HS-27A (cell line): ENCODE measurements at places on chromosomes 1 and 21.

DNA sequence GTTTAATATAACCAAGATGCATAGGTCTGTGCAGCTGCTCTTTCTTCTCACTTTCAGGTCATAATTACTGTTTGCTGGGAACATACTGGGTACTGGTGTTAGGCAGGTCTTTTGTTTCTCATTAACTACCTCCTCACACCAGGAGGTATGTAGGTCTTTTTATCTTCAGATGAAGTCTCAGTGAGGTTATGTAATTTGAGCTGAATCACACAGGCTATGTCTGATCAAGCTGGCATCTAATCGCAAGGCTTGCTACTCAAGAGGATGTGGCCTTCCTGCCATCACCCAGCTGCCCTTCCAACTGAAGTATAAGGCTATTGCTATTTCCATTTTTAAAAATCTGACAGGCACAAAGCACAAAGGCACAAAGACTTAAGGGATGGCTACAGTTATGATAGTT, 96.4 kb downstream of the RUNX1 start:
- no peak for DNase-seq

GRCh38 chr1:115539736-115540135, 102.0 kb upstream of the VANGL1 start:
- no peak for DNase-seq

DNA sequence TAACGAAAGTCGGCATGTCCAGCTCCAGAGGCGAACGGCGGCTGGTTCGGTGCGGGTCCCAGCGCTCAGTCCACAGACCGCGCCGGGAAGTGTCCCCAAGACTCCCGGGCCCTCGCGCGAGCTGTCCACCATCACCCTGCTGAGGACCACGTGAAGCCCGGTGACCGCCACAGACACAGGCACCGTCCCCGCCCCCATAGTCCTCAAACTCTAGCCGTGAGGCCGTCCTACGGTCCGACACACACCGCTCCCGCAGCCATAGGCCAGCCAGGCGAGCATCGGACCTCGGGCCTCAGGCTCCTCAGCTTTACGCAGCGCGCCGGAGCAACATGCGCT, 535 bp downstream of the SETD4 start:
- no peak for DNase-seq

- DNase-seq = no peak
Measured at GRCh38 chr1:205563927-205564441, 59.5 kb downstream of the CDK18 start.

- no peak for DNase-seq
Measured at GRCh38 chr1:42765269-42765668, 1.6 kb downstream of the P3H1 start.

- no peak for DNase-seq
Measured at GRCh38 chr1:203177470-203178039, 1.9 kb upstream of the MYBPH start.

GRCh38 chr1:230515451-230516145, 89.5 kb upstream of the PGBD5 start:
- no peak for DNase-seq

DNA sequence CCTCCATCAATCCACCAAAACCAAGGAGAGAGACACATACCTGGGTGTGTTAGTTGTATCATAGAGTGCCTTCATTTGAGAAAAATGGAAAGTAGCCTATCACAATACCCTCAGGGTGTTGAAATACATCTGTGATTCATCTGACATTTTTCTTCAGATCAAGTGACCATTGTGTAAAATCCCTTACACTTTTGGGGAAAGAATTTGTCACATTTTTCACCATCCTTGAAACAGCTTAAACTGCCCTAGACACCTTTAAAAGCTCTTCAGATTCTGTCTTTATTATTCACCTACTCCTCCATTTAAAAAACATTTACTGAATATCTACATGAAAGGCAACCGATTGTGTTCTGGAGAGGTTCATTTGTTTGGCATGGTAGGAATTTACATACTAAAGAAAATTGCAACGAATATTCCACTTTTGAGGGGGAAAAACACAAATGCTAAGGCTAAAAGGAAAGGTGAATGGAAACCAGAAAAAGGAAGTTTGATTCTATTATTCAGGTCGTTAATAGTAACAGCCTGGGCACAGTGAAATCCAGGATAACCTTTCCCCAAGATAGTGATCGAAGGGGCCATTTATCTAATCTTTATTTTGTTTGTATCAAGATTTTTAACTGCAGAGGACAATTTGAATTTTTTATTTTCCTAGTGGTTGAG, 70.4 kb upstream of the SAMSN1 start:
- DNase-seq = no peak

DNA sequence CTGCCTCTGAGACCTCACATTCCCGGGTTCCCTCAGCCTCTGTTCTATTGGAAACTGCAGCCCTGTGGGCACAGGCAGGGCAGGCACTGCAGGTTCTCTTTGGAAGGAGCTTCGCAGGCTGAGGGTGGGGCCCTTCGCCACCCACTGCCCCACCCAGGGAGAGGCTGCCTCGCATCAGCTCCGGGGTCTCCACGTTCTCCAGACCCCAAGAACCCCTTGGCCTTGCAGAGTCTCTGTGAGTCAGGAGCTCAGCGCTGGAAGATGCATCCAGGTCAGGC, 8.6 kb upstream of the C1orf159 start:
- DNase-seq = no peak

GRCh38 chr1:59034925-59035324, 251.1 kb upstream of the JUN start:
- DNase-seq = no peak

- no peak for DNase-seq
Measured at GRCh38 chr1:216476341-216476740, 53.1 kb upstream of the USH2A start.

DNA sequence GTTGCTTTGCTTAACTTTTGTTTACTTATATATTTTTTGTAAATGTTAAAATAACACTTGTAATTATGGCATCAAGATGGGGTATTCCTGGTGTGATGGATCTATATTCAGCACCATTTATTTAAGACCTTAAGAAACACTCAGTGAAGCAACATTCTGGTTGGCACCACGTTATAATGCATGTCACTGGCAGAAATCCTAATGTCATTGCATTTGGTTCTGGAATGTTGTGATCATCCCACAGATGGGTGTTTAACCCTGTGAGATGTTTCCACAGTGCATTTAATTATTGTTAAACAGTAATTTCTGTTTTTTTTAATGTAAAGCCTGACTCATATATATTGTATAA, 116.5 kb downstream of the NOS1AP start:
- DNase-seq = no peak

GRCh38 chr1:103513711-103514110, 11.8 kb upstream of the RNPC3 start:
- no peak for DNase-seq

DNA sequence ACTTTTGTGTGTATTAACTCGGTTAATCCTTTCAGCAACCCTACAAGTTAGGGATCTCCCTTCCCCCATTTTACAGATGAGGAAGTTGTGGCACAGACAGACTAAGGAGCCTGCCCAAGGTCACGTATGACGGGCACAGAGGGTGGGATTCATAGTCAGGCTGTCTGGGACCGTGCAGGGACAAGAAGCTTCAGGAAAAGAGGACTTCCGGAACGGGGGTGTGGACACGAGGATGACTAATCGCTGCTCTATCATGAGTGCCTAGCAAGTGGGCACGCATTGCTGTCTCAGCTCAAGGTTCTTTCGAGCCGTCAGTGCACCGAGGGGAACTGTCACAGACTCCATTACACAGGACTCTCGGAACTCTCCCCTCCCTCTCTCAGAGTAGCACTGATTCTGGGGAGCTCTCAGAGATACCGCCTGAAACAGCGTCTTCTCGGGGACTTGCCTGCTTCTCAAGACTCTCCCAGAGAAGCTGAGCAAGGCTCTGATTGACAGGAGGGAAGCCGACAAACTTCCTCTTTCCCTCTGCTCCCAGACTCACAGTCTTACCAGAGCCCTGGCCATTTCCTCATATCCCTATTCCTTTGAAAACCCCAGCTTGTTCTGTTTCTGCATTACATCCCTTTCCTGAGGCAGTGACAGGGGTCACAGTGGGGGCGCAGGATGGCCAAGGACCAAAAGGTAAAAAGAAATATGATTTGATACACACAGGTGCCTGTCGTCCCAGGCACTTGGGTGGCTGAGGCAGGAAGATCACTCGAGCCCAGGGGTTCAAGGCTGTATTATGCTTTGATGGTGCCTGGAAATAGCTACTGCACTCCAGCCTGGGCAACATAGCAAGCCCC, 14.4 kb downstream of the FHAD1 start:
- no peak for DNase-seq

DNA sequence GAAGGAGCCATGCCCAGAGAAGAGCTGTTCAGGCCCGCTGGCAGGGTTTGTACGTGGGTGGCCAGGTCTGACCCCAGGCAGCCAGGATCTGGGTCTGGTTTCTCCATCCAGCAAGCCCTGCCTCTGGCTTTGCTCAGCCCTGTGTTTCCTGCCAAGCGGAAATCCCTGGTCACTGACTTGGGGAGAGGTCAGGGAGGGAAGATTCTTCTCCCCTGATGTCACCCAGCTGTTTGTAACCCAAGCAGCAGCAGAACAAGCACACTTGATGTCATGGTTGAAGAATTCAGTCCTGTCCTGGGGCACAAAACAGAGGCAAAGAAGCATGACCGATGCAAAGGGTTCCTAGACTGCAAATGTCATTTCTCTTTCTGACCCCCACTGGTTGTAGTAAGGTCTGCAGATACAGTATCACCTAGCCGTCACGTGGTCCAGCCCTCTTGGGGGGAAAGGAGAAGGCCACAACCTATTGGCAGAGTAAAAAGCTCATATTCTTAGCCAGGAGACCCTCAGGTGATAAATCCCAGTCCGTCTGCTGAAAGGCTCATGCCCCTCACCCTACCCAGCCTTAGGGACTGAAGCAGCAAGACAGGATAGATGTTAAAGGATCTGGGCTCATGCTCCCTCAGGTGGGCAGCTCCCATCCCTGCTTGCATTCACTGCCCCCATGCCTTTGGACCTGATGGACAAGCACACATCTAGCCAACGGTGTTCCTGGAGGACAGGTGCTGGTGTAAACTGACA, 120.9 kb downstream of the SYT2 start:
- DNase-seq = peak; percentile 96

GRCh38 chr1:44994309-44994898, 8.0 kb upstream of the EIF2B3 start:
- DNase-seq = no peak

DNA sequence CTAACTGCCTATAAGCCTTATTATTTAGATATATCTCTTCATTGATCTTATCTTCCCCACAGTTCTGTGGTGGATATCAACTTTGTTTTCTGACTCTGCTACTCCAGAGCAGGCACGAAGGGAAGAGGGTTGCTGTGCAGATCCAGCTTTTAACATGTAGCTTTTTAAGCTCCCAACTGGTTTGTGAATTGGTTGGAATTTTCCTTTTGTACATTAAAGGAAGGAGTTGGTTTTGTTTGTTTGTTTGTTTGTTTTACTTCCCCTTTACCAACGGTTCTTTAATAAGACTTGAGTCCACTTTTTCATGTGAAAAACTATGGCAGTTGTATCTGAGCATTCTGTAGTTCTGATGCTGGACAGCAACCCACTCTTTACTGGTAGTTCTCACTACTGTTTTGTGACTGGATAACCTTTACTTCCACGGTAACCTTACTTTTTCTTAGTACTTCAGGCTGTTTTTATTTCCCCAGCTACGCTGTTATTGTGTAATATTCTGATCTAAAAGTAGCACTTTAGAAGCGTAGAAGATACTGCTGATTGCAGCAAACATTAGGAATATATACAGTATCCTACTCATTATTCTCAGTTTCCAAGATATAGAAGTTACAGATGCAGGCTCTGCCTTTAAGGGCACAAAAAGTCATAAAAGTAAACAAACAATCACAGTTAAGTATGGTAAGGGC, 1.6 kb downstream of the GNPAT start:
- DNase-seq = no peak

DNA sequence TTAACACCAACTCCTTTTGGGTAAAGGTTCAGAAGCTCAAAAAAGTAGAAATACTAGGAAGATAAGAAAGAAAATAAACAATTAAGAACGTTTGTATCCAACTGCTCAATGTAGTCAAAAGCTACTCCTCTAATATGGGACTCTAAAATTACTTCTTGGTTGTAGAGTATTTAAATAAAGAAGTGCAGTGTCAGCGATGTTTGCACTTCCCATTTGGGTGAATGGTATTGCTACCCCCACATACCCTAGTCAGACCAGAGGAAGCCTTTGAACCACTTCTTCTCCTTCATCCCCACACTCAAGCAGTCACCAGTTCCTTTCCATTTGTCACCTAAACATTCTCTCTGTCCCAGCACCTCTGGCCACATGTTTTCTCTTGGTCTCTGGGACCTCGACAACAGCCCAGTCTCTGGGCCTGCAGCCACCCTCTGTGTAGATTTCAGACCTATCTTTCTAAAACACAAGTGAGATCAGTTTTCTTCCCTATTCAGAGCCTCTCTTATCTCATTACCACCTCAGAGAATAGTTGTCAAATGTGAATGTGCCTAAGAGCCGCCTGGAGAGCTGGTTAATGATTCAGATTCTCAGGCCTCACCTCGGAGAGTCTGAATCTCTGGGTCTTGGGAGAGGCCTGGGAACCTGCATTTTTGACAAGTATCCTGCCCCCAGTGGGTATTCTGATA, 109.8 kb downstream of the OMA1 start:
- no peak for DNase-seq

- no peak for DNase-seq
Measured at GRCh38 chr1:118322331-118322730, 137.3 kb upstream of the SPAG17 start.

- no peak for DNase-seq
Measured at GRCh38 chr1:217453816-217454215, 177.1 kb downstream of the GPATCH2 start.

DNA sequence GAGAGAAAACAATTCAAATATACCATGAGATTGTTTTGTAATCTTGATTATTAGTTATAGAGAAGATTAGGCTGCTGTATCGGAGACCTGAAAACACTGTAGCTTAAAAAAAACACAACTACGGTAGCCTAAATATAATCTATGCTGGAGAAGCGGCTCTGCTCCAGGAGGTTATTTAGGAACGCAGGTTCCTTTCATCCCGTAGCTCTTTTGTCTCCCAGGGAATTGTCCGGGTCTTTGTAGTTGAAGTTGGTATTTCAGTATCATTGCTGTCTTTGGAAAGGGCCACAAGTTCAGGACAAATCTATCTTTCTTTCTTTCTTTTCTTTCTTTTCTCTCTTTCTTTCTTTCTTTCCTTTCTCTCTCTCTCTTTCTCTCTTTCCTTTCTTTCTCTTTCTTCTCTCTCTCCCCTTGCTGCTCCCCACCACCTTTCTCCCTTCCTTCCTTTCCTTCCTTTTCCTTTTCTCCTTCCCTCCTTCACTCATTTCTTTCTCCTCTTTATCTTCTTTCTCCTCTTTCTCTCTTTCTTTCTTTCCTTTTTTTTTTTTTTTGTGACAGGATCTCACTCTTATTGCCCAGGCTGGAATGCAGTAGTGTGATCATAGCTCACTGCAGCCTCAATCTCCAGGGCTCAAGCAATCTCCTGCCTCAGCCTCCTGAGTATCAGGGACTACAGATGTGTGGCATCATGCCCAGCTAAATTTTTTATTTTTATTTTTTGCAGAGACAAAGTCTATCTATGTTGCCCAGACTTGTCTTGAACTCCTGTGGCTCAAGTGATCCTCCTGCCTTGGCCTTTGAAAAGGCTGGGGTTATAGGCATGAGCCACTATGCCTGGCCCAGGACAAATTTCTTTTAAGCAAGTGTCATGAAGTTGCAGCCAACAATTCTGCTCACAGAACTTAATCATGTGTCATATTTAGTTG, 10.9 kb upstream of the NFIA start:
- DNase-seq = no peak

GRCh38 chr1:157849229-157849875, 7.7 kb upstream of the CD5L start:
- DNase-seq = no peak
